ENCODE measurements at places on chromosomes 1 and 21.

DNA sequence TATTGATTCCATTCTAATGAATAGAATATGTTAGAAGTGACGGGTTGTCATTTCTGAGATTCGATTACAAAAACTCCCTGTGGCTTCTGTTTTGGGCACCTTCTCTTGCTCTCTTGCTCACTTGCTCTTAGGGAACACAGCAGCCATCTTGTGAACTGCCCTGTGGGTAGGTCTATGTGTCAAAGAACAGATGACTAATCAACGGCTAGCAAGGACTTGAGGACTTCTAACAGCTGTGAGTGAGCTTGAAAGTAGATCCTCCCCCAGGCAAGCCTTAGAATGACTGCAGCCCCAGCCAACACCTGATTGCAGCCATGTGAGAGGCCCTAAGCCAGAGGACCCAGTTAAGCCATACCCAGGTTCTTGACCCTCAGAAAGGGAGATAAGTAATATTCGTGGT is 49.3 kb downstream of the AZIN2 start:
- DNase-seq = no peak

GRCh38 chr1:109912873-109913272 is 2.2 kb downstream of the CSF1 start:
- DNase-seq = no peak

DNA sequence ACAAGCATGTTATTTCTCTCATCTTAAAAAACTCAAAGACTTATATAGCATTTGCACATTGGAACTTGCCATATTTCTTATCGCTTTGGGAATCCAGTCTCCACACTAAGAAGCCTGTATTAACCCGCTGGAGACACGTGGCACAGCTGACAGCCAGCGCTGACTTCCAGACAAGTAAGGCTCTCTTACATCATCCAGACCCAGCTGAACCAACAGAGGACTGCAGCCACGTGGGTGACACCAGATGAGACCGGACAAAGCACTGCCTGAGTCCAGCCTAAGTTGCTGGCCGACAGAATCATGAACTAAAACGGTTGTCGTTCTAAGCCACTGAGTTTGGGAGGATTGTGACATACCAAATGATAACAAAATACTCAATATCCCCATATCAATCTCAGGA is 6.3 kb upstream of the CD247 start:
- DNase-seq = no peak

DNA sequence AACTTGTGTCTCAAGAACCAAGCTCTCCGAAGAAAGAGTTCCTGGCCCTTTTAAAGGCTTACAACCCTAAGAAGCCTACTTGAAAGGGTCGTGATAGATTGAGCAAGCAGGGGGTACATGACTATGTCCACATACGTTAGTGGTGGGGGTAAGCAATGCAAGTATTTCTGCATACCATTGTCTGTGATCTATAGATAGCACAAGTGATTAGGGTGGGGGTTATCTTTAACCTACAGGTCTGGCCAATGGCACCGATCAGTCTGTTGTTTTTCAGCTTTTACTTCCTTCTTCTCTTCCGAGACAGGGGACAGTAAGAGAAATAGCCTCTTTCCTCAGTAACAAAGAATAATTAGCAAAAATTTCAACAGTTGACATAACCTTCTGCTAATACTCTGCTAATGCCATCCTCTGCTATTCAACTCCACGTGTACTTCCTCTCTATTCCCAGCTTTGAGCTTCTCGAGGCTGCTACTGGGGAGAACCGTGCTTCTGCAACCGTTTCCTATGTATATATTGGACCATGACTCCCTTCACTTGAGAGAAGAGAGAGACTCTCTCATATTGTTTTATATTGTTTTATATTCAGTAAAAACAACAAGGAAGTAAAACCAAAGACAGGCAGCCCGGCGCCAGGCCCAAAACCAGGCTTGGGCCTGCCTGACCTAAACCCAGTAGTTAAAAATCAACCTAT is 727.7 kb upstream of the NCAM2 start:
- no peak for DNase-seq

DNA sequence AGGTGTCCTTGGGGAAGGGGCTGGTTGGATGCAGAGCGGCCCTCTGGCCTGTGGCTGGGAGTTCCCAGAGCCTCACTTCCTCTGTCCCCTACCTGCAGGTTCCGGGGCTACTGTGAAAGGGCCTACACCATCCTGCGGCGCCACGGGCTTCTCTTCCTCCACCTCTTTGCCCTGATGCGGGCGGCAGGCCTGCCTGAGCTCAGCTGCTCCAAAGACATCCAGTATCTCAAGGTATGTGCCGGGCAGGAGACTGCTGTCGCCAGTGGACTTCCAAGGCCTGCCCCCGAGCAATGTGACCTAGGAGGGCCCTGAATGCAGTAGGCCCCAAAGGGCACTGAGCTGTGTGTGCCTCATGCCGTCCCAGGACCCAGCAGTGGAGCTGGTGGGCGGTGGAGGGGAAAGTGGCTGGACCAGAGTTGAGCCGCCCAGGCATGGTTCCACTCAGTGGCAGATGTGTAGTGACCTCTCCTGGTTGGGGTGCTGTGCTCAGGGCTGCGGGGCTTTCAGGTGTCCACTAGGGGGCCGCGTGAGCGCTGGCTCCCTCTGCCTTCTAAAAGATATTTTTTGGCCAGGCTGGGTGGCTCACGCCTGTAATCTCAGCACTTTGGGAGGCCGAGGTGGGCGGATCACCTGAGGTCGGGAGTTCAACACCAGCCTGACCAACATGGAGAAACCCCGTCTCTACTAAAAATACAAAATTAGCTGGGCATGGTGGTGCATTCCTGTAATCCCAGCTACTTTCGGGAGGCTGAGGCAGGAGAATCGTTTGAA is 73.4 kb downstream of the PIK3CD start:
- no peak for DNase-seq

DNA sequence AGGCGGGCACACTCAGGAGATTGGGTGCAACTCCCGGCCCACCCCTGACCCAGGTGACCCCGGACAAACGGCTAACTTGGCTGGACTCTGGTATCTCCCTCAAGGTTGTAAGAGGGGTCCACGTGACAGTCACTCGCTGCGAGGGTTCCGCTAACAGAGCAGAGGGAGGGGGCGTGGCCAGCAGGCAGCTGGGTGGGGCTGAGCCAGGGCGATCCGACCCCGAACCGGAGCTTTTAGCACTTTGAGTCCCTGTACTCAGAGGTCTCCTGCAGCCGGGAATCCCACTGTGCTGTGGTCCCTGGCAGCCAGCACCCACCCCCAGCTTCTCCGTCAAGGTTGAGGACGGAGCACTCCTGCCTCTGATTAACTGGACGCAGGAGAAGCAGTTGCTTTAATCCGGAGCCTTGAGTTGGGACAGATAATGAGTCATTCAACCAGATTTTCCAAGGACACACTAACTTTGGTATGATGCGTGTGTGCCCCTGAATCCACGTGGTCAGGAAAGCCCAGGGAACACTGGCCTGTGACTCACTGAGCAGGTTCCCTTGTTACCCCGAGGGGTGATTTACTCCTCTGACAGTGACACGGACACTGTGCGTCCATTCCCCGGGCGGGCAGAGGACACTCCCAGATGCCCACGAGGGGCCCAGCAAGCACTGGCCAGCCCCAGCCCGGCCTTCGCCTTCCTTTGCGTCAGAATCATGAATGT is 16.8 kb downstream of the TRPM2 start:
- no peak for DNase-seq

GRCh38 chr1:215114154-215114933 is 31.8 kb downstream of the KCNK2 start:
- DNase-seq = no peak

DNA sequence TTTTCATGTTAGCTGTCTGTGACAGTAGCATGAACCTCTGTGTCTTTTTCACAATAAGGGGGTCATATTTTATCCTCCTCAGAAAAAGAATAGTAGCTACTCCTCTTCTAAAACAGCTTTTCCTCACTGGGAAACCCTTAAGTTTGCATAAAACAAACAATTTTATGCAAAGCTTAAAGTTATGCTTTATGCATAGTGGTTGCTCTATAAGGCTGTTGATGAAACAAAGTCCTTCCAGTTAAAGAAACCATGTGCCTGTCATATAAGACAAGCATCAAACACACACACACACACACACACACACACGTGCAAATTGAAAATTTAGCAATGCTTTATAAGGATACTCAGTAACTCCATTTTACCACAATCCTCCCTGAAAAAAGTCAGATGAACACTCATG is 107.0 kb downstream of the CHD1L start:
- DNase-seq = no peak

GRCh38 chr1:193066606-193067005 is 7.2 kb downstream of the RO60 start:
- DNase-seq = no peak

DNA sequence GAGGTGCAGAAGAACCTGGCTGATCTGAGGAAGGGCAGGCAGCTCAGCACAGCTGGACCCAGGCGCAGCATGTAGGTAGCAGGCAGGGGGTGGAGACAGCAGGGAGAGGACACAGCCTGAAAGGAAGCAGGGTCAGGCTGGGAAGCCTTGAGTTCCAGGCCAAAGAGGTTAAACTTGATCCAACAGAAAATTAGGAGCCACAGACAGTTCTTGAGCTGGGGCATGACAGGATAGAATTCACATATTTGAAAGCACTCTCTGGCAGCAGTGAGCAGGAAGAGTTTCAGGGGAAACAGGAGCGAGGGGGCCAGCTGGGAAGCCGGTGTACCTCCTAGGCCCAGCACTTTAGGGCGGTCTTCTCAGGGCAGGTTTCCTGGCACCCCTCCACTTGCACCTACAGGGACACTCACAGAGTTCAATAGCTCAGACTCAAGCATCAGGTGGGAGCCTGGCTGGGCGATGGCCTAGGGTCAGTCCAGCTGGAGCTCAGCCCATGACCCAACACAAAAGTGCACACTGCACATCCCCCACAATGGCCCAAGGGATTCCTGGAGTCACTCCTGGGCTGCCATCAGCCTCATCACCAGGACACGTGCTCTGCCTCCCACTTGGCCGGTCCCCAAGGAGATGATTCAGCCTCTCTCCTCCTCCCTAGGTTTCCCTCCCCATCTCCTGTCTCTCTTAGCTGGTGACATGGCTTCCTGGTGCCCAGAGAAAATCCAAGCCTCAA is 22.7 kb downstream of the MATN1 start:
- no peak for DNase-seq

GRCh38 chr1:178030467-178030866 is 60.6 kb upstream of the SEC16B start:
- no peak for DNase-seq

- no peak for DNase-seq
Measured at GRCh38 chr1:53628286-53628955, 110.5 kb downstream of the GLIS1 start.

- no peak for DNase-seq
Measured at GRCh38 chr1:1432274-1432950, 3.1 kb upstream of the VWA1 start.

DNA sequence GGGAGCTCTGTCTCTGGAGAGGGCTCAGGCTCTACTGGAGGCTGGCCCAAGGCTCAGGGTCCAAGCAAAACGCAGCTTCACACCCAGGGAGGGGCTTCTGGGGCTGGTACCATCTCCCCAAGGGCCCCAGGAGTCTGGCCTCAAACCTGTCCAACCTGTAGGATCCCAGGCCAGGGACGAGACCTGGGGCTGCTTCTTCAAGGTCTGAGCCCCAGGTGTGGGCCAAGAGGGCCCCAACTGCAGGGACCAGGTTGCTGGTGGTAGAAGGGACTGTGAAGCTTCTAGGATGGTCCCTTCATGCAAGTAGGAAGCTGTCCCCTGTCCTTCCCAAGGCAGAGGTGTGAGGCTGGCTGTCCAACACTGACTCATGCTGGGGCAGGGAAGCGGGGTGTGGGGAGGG is 7.8 kb upstream of the MMEL1 start:
- no peak for DNase-seq

DNA sequence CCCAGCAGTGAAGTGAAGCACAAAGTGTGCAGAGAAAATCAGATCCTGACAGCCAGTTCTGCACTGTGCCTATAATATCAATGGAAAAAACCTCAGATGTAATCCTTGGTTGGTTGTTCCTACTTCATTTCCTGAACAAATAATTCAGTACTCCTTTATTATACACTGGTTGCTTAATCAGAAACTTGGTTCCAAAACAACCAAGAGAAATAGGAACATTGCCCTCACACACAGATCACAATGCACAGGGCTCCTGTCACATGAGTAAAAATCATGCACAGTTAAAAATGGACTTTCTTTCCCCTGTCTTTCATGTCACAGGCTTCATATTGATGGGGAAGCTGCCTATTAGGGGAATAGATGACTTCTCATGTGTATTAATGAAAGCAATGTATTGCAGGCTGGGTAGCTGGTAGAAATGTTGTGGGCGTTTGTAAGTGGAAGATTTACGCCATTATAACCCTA is 9.7 kb downstream of the DNASE2B start:
- no peak for DNase-seq

DNA sequence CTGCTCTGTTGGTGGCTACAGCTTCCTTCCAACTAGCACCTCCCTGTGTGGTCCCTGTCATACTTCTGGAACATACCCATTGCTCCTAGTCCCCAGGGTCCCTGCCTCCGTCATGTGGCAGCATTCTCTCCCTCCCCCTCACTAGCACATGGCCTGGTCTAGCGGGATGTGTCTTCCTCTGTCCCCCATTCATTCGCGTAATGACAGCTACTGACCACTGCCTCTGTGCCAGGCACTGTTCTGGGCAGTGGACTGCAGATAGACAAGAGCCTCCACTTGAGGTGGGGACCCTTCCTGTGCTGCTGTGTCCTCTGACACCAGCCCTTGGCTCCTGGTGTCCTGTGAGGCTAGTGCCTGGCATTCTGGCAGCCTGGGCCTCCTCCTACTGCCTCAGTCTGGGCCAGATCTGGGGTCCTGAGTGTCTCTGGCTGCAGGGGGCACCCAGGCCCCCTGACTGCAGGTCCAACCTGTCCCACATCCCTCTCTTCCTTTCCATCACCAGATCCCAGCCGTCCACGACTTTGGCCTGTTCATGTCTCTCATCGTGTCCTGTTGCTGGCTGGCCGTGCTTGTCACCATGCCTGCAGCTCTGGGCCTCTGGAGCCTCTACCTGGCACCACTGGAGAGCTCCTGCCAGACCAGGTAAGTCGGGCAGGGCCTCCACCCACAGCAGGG is 38.1 kb downstream of the DISP3 start:
- DNase-seq = no peak

DNA sequence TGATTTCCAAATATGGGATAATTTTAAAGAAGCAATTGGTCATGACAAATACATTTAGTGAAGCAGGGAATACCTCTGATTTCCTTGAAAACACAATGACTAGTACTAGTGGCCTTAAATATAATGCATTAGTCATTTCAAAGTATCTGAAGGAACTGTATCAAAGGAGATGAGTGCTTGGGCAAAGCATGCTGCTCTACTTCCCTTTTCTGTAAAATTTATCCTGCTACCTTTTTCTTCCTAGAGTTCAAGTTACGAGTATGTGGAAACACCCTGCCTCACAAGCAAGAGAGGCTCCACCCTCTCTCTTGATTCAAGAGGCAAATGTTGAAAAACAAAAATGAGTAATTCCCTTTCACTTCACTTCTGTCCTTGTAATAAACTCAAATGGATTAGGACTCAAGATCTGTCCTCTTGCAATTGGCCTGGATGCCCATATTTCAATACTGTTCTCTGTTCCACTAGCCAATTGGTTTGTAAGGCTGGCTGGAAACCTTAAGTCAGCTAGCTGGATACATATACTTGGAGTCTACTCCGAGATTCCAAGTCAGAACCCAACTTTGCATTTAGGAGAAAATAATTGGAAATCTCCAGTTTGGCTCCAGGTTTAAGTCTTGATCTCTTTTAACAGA is 92.5 kb downstream of the CDC42BPA start:
- no peak for DNase-seq

All from NCI-H187 treated with DMSO at 0.1 percent for 48 hours (cell line).